NCI-H2171 treated with DMSO at 0.1 percent for 48 hours (cell line): ENCODE measurements at places on chromosomes 1 and 21.
A peak's percentile ranks its signal among the peaks of the same experiment; 100 is the strongest.

DNA sequence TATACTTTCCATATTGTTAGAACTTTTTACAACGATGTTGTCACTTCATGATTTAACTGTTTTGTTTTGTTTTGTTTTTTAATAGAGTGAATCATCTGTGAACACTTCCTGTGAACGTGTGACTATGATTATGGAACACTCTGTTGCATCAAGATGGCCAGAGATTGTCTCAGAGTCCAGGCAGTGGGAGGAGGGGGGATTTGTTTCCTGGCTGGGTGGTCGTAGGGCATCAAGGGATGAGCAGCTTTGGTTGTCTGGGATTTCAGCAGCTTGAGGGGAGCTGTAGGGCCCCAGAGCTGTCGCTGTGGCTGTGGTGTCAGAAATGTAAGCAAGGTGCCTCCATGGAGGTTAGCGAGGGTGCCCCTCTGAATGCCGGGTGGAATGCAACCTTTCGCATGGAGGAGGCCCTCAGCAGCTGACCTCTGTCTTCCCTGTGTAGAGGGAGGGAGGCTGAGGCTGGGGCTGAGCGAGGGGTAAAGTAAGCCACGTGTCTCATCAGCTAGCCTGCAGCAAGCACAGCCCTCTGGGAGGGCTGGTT lies 21.4 kb downstream of the NEK2 start:
- DNase-seq, result no peak

- DNase-seq, result no peak
Observed at GRCh38 chr21:33674226-33674625, 31.9 kb downstream of the ITSN1 start.

- peak; percentile 71 for DNase-seq
Observed at GRCh38 chr1:1881727-1882126, 9.2 kb downstream of the GNB1 start.

DNA sequence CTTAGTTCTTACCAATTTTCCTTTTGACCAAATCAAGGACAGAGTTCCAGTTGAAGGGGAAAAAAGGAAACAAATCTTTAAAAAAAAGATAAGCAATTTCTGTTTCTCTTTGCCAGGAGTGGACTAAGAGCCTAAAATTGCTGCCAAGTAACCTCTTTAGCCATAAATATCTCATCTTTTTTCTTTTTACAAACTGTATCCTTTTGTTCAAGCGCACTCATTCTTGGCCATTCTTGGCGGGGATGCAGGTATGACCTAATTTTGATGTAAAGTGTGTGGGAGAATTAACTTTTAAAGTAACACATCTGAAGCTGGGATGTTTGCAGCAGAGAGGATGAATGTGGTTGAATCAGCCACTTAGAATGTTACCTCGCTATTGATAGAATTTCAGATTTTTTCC lies 13.4 kb upstream of the KIF1B start:
- no peak for DNase-seq

DNA sequence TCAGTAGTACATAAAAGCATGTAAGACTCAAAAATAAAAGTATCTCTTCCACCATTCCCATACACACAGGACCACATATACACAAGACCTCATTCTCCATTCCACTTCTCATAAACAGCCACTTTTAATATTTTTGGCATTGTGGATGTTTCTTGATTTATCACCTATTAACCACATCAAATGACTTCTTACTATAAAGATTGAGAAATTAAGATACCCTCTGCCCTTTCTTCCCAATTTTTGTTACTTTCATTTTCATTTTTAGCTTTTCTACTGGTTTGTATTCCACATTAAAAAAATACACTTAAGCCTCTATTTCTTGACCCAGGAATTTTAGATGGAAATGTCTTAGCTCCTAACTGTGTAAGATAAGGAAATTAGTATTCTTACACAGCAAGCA lies 22.8 kb downstream of the AKT3 start:
- DNase-seq, result no peak

GRCh38 chr1:36396359-36396758 lies 1.3 kb downstream of the LSM10 start:
- no peak for DNase-seq

GRCh38 chr21:29738730-29739129 lies 201.1 kb downstream of the GRIK1 start:
- no peak for DNase-seq

DNA sequence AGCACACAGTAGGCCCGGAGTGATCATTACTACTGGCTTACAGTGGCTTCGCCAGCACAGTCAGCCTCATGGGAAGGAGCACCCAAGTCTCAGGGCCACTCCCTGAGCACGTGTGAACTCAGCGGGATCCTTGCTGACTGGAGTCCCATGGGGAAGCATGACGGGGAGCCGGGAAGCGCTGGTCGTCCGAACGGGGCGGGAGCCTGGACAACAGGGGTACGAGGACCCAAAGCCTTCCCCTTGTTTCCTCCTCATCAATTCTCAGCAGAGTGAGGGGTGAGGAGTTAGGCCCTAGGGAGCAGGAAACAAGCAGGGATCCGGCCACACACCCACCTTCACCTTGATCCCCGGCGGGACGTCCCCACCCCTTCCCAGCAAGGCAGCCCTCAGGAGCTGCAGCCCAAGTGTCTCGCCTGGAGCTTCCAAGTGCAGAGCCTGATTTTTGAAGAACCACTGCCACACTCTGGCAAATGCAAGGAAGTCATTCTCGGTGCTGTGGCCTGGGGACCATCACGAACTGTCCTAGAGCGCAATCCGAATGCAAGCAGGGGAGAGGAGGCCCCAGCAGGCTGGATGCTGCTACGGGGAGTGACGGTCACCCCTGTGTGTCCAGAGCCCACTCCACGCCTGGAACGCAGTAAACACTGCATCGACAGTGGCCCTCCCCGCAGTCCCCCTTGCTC lies 35.5 kb downstream of the TOMM20 start:
- DNase-seq, result peak; percentile 77

DNA sequence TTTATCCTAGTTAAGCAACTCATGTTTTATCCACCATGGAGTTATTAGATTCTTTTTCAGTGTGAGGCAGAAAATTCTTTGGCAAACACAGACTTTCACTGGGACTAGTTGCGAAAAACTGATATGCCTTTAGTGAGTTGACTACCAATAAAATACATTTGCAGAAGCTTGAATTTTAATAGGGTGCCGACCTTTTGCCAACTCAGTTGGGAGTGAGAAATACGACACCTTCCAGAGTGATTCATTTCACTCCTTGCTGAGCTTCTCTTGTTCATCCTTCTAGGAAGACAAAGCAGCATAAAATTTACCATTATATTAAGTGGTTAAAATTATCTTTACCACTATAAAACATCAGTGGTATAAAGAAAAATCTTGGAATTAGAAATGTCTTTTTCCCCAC lies 1.2 kb upstream of the KRTAP23-1 start:
- DNase-seq, result no peak

DNA sequence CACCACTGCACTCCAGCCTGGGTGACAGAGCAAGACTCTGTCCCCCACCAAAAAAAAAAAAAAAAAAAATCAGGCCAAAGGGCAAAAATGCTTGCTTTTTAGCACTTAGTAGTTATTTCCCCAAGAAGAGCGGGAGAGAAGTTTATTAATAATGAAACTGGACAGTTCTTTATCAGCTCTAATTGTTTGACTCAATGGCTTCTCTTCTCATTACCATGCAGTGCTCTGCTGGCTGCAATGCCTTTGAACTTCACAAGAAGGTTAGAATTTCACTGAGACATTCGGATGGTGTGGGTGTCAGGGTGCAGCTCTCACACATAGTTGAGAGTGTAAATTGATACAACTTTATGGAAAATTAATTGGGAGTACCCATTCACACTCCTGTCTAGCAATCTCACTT lies 63.7 kb downstream of the EDARADD start:
- DNase-seq, result no peak

DNA sequence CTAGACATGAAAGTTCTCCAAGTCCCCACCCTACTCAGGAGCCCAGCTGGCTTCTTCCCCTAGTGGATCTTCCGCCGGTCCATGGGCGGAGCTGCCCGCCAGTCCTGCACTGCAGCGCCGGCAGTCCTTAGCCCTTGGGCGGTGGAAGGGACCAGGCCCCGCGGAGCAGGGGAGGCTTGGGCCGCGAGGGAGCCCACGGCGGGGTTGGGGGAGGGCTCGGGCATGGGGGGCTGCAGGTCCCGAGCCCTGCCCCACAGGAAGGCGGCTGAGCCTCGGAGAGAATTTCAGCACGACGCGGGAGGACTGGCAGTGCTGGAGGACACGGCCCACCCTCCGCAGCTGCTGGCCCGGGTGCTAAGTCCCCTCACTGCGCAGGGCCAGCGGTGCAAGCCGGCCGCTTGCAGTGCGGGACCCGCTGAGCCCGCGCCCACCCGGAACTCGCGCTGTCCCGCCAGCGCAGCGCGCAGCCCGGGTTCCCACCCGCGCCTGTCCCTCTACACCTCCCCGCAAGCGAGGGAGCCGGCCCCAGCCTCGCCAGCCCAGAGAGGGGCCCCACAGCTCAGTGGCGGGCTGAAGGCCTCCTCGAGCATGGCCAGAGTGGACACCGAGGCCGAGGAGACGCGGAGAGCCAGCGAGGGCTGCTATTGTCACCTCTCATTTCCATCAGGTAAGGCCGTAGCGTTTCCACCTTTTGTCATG lies 1398.6 kb downstream of the MRPL39 start:
- DNase-seq, result no peak

GRCh38 chr21:37005548-37006485 lies 685 bp upstream of the RIPPLY3 start:
- DNase-seq, result no peak

- DNase-seq, result peak; percentile 37
Observed at GRCh38 chr1:230636575-230637148, 5.6 kb upstream of the COG2 start.

GRCh38 chr1:185042737-185043136 lies 2.6 kb upstream of the RNF2 start:
- no peak for DNase-seq

DNA sequence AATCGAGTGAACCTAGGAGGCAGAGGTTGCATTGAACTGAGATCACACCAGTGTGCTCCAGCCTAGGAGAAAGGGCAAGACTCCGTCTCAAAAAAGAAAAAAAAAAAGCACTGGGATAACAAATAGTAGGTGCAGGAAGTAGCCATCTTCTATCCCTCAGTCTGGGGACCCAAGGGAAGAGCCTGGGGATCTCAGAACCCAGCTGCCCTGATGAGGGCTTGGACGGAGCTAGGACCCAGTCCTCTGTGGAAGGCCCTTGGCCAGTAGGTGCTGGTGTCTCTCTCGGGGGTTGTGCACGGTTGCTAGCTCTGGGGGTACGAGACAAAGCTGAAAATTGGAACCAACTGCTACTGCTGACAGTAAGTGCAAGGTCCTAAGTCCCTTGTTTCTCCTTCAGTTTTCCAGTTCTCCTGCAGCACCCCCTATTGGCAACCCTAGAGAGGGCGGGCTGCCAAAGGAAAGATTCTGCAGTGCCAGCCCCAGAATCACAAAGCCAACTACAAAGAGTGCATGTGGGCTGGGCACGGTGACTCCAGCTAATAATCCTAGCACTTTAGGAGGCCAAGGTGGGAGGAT lies 57.6 kb upstream of the KIF1B start:
- peak; percentile 6 for DNase-seq

GRCh38 chr1:37593726-37594125 lies 2.0 kb downstream of the GNL2 start:
- DNase-seq, result no peak

- no peak for DNase-seq
Observed at GRCh38 chr1:73604739-73605138, 593.2 kb downstream of the LRRIQ3 start.

GRCh38 chr1:27431601-27431940 lies 39.1 kb downstream of the GPR3 start:
- DNase-seq, result no peak

- no peak for DNase-seq
Observed at GRCh38 chr1:54161495-54162168, 8.8 kb upstream of the CDCP2 start.

GRCh38 chr1:64440183-64440826 lies 29.6 kb upstream of the CACHD1 start:
- DNase-seq, result no peak

GRCh38 chr1:68151690-68152089 lies 80.6 kb downstream of the WLS start:
- no peak for DNase-seq

GRCh38 chr1:237795558-237795957 lies 95.2 kb downstream of the ZP4 start:
- no peak for DNase-seq

- DNase-seq, result no peak
Observed at GRCh38 chr1:61570191-61570590, 154.8 kb downstream of the TM2D1 start.
